Transverse colon (tissue), 4 donors: ENCODE measurements at places on chromosomes 12 and 14.
A peak's percentile ranks its signal among the peaks of the same experiment; 100 is the strongest.

- H3K4me3 ChIP-seq: no peak overlapping the region
- no peaks in the 10 kb centered on the region for H3K36me3 ChIP-seq
- peak overlapping the region; percentile 64 for H3K27ac ChIP-seq
- no peak for DNase-seq
- H3K4me1 ChIP-seq: peaks cover 14% of the 10 kb centered on the region
Observed at GRCh38 chr14:96166461-96167223, 38.0 kb upstream of the BDKRB2 start.

- H3K36me3 ChIP-seq: no peaks in the 10 kb centered on the region
- H3K27ac ChIP-seq: no peak overlapping the region
- DNase-seq: no peak
- no peak overlapping the region for H3K4me3 ChIP-seq
Observed at GRCh38 chr14:55968741-55969140, 149.5 kb upstream of the PELI2 start.

- no peak for DNase-seq
- H3K4me3 ChIP-seq: no peak overlapping the region
- H3K4me1 ChIP-seq: no peaks in the 10 kb centered on the region
Observed at GRCh38 chr14:55964091-55964490, 154.1 kb upstream of the PELI2 start.

DNA sequence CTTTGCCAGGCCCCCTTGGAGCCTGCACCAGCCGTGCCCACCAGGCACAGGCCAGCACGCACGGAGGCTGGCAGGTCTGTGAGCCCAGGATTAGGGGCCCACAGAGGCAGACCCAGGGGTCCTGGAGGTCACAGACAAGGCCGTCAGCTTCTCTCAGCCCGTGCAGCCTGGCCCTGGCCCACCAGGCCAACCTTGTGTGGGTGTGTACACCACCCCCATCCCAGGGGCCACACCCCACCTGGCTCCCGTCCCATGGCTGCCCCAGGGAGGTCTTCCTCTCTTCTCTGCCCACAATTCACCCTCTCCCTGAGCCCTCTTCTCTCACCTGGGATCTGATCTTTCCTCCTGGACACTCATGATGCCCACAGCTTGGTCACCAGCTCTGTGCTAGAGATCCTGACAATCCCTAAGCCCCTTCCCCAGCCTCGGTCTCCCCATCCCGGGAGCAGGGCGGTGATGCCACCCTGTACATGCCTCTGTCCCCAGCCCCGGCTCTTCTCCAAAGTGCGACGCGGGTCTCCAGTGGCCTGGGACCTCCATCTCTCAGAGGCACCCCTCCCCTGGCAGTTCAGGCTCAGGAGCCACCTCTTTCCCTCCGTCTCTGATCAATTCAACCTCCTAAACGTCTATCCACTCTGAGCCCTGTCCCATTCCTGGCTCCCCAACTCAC, 31.1 kb upstream of the GPR132 start:
- H3K4me3 ChIP-seq: no peak overlapping the region
- H3K4me1 ChIP-seq: peaks cover 25% of the 10 kb centered on the region
- H3K27me3 ChIP-seq: no peaks in the 10 kb centered on the region
- no peak for DNase-seq
- no peaks in the 10 kb centered on the region for H3K36me3 ChIP-seq

DNA sequence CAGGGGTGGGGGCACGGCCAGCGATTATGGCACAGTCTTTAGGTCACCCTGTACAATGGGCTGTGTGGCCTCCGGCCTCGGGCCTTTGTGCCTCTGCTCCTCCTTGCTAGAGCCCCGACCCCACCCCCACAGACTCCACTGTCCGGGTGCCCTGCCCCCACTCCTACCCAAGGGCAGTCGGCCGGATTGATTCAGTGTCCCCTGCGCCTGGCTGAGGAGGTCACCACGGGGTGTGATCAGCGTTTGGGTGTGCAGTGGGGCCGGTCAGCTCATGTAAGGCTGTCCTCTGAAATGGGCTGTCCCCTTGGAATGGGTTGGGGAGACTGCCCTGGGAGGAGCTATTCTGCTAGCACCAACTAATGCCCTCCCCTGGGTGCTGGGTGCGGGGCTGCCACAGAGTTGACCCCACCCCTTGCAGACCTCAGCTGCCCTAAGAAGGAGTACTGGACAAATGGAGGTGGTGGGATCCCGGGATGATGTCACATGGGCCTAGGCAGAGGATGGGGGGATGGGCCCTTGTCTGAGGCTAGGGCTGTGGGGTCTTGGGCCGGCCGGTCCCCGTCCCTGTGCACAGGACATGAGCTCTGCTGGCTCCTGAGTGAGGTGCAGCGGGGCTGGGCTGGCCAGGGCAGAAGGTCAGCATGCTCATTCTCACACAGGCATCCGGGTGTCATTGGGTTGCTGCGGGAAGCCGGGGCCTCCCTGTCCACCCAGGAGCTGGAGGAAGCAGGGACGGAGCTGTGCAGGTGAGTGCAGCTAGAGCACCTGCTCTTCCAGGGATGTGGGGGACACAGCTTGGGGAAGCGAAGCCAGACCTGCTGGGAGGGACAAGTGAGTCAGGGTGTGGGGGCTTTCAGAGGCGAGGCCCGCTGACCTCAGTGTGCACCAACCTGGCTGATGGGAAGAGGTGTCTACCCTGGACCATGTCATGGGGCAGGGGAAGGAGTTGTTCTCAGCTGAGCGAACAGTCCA, 23.4 kb downstream of the ASPG start:
- no peaks in the 10 kb centered on the region for H3K36me3 ChIP-seq
- DNase-seq: peak; percentile 8
- H3K4me3 ChIP-seq: no peak overlapping the region

- H3K4me3 ChIP-seq: no peak overlapping the region
- H3K27ac ChIP-seq: no peak overlapping the region
- DNase-seq: no peak
- H3K27me3 ChIP-seq: no peaks in the 10 kb centered on the region
- no peaks in the 10 kb centered on the region for H3K4me1 ChIP-seq
Observed at GRCh38 chr12:97985834-97986233, 523.2 kb downstream of the RMST start.

- H3K36me3 ChIP-seq: no peaks in the 10 kb centered on the region
- no peak for DNase-seq
- H3K27me3 ChIP-seq: no peaks in the 10 kb centered on the region
Observed at GRCh38 chr12:132028111-132028510, 78.4 kb downstream of the EP400 start.
